ENCODE measurements at places on chromosomes 11 and 22.

- DNase-seq = no peak
These were observed 29.8 kb downstream of the LIF start for GRCh38 chr22:30216710-30217109.

DNA sequence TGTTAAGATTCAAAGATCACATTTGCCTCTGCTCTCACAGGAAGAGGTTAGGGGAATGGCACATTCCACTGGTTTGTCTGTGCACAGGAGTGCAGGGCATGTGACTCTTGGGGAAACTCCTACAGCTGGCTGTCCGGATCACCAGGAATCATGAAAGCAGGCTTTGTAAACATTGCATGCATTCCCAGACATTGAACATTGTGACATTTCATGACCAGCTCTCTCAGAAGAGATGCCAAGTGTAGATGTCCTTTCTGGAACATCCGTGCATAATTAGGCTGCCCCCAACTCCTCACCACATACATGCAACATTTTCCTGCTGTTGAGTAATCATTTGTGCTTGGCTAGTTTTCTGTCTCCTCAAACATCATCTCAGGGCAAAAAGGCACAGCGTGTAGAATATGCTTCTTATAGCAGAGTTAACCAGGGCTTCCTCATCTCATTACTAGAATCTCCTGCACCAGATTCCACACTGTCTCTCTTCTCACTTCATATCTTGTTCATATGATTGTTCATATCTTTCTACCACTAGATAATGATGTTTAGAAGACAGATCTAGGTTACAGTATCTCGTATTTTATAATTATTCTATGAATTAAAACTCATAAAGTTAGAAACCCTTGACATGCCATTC lies 694.7 kb downstream of the NTM start:
- DNase-seq = no peak

DNA sequence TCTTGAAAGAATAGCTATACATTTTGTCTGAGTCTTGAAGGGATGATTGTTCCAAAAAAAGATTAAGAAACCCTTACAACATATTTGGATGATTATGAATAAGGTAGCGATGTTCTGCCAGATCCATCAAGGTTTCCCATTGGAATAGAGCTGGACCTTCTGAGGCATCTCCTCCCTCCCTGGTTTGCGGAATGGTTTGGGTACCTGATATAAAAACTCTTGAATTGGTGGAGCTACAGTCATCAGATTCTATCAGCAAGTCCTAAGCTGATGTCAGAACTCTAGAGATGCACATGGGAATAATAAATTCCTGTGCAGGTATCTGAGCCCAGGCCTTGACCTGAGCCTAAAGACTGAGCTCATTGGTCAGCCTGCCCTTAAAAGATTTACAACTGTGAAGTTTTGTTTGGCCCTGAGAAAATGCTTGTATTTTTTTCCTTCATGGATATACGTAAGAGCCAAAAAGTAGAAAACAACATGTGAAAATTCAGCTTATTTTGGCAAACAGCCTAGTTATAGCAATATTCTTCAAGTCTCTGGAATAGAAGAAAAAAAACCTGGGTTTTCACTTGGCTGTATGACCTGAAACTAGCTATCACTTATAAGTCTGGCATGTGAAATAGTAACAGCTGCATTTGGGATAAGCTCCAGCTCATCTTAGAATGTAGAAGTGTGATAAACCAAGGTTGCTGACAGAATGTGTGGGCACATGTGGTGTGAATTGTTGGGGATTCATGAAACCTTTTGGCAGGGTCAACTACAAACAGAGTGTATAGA lies 265.7 kb upstream of the CTSC start:
- DNase-seq = no peak

GRCh38 chr22:38427940-38428339 lies 27.1 kb downstream of the KCNJ4 start:
- DNase-seq = no peak

DNA sequence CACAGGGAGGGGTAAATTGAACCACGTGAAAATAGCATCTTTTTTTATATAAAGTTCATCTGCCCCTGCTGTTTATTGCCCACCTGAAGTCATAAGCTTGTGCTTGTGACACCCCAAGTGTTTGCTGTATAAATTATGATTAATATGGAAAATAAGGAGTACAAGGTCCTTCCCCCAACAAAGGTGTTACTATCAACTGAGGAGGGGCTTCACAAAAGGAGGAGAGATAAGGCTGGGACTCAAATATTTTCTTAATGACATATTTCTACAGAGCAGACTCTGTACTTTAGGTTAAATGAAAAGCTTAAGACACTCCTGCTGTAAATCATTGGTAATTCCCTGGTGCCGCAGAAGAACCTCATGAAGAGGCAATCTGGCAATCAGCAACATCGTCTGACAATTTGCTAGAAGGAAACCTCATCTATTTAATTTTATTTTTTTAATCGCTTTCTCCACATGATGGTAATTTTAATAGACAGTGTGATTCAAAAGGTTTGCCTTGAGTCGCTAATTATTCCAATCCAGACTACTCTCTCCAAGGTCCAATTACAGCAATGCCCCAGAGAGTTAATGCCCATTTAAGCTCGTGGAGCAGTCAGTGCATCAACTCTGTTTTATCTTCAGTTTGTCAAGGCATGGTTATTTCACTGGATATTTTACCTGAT lies 1432.4 kb downstream of the FAM181B start:
- DNase-seq = no peak

GRCh38 chr11:27735281-27735680 lies 35.0 kb upstream of the BDNF start:
- no peak for DNase-seq

GRCh38 chr22:28245579-28246224 lies 326.6 kb upstream of the PITPNB start:
- no peak for DNase-seq

All from cortex of kidney (tissue), 1 donor.